ENCODE measurements at places on chromosomes 1 and 21.

DNA sequence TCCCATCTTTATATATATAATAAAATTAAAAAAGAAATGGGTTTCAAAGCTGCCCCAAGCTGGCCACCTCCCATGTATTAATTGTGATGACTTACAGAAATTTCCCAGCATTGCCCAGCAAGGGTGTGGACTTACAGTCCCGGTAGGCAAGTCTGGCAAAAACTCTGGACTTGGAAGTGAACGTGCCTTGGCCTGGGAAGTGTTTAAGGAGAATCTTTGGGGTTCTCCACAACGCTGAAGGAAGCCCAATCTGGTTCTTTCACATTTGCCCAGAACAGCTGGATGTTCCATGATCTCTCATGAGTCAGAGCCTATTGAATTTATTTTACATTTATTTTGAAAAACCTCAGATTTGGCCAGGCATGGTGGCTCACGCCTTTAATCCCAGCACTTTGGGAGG is 98.4 kb upstream of the SLC45A1 start:
- no peak for DNase-seq

GRCh38 chr1:43524804-43525203 is 5.9 kb upstream of the PTPRF start:
- no peak for DNase-seq

DNA sequence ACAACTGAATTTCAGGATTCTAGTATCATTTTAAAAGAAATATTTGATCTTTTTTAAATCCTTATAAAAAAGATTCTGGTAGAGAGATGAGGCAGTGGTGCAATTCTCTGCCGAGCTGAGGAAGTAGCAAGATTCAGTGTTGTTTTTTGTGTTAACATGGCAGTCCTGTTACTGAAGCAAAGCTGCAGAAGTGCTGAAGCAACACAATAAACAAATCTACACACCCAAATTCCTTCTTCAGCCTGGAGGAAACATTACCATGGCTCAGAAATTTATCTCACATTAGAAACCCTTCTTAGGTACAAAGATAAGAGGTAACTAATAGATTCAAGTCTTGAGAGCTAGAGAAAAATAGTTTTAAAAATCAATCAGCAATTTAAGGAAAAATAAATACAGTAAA is 216.0 kb downstream of the DENND1B start:
- DNase-seq: no peak

- DNase-seq: no peak
Observed at GRCh38 chr1:203706444-203706843, 58.5 kb upstream of the LAX1 start.

DNA sequence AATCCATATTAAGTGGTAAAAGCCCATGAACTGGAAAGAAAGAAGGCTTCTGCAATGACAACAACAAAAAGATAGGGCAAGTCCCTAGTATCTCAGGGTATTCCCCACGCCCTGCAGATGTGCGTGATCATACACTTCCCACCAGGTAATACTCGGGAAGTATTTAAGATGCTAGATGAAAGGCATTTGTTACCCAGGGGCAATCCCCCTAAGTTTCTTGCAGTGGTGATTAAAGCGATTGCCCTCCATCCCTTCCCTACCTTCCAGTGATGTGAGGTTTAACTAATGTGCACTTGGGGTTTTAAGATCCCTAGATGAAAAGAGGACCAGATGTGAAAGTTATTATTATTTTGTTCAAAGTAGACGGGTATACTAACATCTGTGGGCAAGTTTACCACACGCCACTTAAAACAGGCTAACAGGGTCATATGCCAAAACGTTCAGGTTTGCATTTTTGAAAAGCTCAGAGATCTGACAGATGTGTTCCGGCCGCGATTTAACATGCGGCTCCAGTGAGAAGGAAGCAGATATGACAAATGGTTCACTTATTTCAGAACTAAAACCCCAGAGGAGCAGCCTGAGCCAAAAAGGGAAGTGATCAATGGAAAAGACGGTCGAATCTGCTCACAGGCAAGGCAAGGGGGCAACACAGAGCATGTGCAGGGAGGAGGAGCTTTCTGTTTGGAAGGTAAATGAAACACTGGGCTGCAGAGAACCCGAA is 17.4 kb downstream of the TIAM1 start:
- no peak for DNase-seq

DNA sequence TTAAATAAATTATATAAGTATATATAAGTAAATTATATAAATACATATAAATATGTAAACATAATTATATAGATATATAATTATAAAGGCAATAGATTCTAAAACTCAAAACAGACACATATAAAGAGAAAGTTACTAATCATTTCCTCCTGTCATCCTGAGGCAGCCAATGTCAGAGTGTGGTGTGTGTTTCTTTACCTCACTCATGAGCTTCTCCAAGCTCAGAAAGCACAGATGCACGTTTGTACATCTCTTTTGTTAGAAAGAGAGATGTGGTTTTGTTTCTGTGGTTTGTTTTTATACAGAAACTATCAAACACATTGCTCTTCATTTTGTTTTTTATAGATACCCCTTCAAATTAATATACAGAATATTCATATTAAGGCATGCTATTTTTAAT is 594.8 kb downstream of the USP25 start:
- DNase-seq: no peak

- no peak for DNase-seq
Observed at GRCh38 chr1:182889997-182890396, 50.9 kb downstream of the DHX9 start.

DNA sequence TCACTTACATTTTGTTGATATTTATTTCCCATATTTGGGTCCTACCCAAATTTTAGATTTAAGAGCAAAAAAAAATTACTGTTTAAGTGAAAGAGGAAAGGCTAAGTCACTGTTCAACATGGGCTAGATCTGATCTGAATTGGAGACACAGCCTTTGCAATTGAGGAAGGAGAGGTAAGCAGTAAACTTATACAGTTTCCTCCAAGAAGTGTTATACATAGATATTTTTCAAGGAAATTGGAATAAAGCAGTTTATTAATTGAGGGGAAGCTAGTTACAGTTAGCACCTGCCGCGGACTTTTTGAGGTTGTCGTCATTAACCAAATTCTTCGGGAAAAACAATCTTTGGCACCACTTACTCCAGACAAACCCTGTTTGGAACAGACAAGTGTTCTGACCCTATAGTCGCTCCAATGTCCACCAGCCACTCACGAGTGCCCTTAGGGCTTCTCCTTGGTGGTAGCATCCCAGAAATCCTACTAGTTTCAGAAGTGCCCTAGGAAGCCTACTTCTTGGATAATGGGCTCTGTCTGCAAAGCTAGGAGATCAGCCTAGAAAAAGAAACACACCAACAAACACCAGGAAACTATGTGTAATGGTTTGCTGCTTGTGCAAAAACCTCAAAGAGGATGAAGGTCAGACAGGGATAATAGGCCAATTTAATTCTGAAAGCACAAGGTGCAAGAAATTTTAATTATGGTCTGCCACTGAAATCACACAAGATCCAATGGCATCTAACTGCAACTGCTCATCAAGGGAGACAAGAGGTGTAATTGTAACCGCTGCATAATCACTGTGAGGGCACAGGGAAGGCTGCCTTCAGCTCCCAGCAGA is 2.5 kb downstream of the WLS start:
- DNase-seq: no peak

GRCh38 chr1:172821609-172822274 is 162.8 kb downstream of the FASLG start:
- no peak for DNase-seq

GRCh38 chr1:157542676-157543075 is 9.6 kb downstream of the FCRL5 start:
- DNase-seq: peak; percentile 7

GRCh38 chr1:53575955-53576320 is 116.7 kb downstream of the DMRTB1 start:
- DNase-seq: no peak

- DNase-seq: no peak
Observed at GRCh38 chr1:218845589-218845988, 328.1 kb upstream of the LYPLAL1 start.

DNA sequence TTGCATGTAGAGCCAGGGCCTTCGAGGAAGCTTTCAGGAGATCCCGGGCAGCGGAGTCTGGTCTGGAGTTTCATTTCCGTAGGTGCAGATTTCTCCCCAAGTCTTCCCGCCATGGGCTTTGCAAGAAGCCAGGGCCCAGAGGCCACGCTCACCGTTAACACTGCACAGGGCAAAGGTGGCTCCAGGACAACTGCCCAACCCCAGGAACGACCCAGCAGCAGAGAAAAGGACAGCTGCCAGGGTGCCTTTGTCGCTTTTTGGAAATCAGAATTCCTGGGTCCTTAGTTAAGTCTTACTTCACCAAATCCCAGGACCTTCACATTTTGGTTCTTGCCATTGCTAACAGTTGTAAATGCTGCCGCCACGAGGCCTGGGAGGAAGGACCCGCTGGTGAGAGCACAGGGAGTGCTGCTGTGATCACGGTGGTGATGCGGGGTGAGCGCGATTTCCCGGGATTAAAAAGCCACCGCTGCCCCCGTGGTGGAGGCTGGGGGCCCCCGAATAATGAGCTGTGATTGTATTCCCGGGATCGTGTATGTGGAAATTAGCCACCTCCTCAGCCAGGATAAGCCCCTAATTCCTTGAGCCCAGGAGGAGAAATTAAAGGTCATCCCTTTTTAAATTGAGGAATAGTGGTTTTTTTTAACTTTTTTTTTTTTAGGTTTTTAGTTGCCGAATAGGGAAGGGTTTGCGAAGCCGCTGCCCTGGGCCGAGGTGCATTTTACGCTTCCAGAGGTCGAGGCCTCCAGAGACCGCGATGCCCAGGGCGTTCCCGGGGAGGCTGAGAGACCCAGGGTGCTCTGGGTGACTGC is 8.2 kb downstream of the SIM2 start:
- DNase-seq: no peak

- DNase-seq: no peak
Observed at GRCh38 chr1:226216056-226216455, 7.4 kb upstream of the MIXL1 start.

DNA sequence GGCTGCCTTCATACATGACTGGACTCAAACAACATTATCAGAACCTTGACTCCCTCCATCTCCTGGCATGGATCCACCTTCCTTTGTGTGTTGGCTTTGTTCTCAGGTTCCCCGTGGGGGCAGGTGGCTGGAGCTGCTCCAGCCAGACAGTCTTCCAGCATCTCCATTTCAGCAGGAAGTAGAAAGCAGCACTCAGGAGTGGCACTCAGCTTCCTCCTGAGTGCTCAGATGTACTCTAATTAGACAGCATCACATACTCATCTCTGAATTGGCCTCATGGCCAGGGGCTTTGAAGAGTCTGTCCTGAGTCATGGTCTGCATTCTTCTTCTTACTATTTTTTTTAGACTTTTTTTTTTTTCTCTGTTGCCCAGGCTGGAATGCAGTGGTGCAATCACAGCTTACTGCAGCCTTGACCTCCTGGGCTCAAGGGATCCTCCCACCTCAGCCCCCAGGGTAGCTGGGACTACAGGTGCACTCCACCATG is 27.9 kb downstream of the OVAAL start:
- no peak for DNase-seq

- DNase-seq: no peak
Observed at GRCh38 chr21:33067457-33067856, 2.5 kb upstream of the OLIG1 start.

GRCh38 chr1:89633800-89634625 is 1.1 kb downstream of the LRRC8C start:
- no peak for DNase-seq

GRCh38 chr1:161226320-161226711 is 456 bp downstream of the TOMM40L start:
- no peak for DNase-seq

- peak; percentile 85 for DNase-seq
Observed at GRCh38 chr1:30816211-30817076, 58.9 kb upstream of the LAPTM5 start.

DNA sequence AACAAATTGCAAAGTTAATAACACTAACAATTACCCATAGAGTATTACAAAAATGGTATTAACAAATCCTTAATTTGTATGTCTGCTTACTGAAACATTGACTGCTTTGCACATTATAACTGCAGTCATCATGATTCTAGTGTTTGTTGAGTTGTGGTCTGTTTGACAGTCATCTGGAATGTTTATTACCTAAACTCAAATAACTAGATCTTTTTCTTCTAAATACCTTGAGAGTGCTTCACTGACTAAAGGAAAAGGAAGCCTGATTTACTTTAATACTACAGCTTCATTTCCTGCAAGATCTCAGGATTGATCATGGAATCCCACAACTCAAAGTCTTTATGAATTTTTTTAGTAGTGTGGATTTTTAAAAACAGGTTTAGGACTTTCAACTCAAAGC is 70.0 kb downstream of the HMCN1 start:
- no peak for DNase-seq

DNA sequence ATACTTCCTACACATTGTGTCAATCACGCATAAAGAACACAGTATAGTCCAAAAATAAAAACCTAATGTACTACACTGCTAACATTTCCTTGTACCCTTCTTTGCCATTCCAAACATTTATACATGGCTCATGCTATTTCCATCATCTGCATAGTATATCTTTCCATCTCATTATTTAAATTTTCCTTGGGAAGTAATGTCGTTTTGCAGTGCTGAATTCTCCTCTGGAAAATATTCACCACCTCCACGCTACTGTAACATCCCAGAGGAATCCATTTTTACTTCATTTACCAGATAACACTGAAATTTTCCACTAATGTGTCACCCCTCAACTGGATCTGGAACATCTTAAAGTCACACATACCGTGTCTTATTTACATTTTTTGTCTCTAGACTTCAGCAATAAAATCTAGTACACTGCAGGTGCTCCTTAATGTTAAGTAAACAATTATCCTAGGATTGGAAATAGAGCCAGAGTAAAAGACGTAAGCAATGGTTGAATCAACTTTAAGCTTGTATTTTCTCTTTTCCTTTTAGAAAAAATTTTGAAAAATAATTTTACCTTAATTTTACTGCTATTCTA is 881.0 kb downstream of the AMY1C start:
- no peak for DNase-seq

DNA sequence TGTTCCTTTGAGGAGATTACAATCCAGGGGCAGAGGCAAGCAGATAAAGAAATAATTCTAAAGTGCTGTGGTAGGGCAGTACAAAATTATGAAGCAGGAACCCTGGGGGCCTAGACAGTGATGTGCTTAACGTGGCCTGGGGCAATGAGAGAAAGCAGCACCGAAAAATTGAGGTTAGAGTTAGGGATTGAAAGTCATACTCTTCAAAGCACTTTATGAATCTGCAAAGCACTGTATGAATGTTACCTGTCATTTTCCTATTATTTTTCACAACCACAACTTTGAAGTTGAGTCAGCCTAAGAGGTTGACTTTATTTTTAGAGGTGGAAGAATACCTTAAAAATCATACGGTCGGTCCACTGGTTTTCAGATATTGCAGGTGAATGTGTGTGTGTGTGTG is 183.4 kb upstream of the NFIA start:
- no peak for DNase-seq

GRCh38 chr1:42733415-42734200 is 6.4 kb downstream of the CLDN19 start:
- DNase-seq: no peak

Data from anterior cingulate cortex (tissue), 58 donors.